ENCODE measurements at places on chromosomes 4 and X.

DNA sequence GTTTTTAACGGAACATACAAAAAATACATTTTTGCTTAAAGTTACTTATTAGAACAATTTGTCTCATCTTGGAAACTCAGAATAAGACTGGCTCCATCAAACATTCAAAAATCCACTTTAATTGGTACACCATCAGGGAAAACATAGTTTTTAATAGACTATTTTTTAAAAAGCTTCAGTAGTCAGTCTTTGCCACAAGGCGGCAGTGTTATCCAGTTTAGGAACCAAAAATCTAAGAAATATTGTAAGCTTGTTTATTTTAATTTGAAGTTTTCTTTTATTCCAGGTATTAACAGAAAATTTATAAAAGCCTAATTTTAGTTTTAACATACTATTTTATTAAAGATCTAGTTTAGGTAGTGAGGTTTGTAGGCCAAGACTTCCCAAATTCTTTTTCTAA lies 107.7 kb downstream of the APOOL start:
- DNase-seq: no peak

DNA sequence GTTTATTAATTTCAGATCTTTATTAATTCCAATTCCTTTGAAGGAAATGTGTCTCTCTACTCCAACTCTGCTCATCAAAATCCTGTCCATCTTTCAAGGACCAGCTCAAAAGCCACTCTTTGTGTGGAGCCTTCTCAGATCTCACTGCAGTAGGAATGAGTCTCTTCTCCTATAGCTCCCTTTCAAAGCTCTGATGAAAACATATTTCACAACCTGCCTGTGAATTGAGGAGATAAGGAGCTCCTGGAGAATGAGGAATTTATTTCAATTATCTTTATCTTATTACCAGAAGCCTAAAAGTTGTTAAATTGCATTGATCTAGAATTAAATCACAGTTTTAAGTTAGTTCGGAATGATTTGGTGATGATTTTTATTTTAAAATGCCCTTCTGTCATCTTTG lies 92.6 kb upstream of the TRPC3 start:
- DNase-seq: no peak

- no peak for DNase-seq
These were observed 329.5 kb downstream of the KCTD8 start for GRCh38 chr4:44118971-44119680.

- no peak for DNase-seq
These were observed 296.8 kb upstream of the PABPC5 start for GRCh38 chrX:91137883-91138282.

- no peak for DNase-seq
These were observed 155.7 kb upstream of the MAP3K15 start for GRCh38 chrX:19670854-19671620.

DNA sequence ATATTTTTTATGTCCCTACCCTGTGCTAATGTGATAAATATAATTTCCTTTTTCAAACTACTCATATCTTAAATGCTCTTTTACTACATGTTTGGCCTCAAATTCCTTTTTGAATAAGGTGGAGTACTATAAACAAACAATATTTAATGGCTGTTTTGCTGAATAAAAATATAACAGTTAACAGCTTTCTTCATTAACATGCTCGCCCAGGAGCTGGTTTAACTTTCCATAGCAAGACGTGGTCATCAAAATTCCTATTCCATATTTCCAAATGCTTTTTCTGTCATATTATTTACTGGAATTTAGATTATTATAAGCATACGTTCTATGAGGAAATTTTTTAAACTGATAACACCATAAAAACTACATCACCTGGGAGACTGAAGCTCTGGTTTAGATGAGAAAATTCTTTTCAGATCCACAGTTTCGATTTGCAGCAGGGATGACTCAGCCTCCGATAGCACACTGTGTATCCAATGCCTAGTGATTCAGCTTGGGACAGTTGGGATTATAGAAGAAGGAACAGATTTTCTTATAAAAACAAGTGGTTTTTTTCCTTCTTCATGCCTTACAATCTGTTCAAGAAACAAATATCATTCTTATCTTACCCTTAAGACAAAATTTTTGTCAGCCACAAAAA lies 129.1 kb downstream of the FBXO8 start:
- DNase-seq: no peak

GRCh38 chr4:80196922-80197573 lies at the start of gene PRDM8:
Gene PRDM8, plus strand, starts transcription at chr4:80197503. Its CDS starts 2,578 bp downstream, at chr4:80200081.
- peak; percentile 82 for DNase-seq

GRCh38 chr4:177596035-177596434 lies 153.8 kb upstream of the AGA start:
- no peak for DNase-seq

- DNase-seq: no peak
These were observed 1862.7 kb downstream of the STIM2 start for GRCh38 chr4:28723371-28723770.

DNA sequence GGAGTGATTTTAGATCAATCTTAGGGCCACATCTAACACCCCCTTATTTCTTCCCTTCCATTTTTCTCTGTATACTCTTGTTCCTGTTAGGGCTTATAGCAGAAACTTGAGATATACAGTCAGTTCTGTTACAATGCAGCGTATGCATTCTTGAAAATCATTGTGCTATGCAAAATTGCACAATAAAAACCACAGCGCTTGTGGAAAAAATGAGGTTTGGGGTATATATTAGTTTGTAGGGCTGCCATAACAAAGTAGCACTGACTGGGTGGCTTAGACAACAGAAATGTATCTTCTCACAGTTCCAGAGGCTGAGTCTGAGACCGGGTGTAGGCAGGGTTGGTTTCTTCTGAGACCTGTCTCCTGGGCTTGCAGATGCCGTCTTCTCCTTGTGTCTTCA lies 59.0 kb downstream of the WWC2 start:
- DNase-seq: no peak

DNA sequence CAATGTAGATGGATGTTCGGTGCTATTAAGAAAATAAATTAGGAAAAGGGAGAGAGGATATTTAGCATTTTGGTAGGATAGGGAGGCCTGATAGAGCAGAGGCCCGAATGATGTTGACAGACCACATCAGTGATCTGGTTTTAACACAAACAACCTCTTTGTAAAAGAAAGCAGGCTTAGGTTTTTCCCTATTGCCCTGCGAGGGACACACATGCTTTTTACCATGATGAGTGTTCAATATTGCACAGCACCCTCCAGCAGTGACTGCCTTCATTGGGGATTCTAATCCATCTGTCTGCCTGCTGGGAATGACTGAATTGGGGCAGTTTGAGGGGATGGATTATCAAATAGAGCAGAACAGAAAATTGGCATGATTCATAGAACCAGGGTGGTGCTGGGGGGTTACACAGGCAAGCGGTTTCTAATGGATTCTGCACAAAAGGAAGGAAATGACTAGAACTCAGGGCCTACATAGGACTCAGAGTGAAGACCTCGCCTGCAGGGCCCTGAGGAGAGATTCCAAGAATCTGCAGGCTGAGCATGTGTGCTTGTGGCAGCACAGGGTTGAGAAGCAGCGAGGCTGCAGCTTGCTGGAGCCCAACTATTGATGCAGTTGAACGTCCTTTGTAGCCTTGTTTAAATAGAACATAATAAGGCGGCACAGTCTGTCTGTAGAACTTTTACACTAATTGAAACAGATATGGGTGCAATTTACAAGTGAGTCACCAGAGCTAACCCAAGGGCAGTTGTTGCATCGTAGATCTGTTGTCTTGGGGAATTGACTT lies 58.0 kb downstream of the RHOH start:
- no peak for DNase-seq

DNA sequence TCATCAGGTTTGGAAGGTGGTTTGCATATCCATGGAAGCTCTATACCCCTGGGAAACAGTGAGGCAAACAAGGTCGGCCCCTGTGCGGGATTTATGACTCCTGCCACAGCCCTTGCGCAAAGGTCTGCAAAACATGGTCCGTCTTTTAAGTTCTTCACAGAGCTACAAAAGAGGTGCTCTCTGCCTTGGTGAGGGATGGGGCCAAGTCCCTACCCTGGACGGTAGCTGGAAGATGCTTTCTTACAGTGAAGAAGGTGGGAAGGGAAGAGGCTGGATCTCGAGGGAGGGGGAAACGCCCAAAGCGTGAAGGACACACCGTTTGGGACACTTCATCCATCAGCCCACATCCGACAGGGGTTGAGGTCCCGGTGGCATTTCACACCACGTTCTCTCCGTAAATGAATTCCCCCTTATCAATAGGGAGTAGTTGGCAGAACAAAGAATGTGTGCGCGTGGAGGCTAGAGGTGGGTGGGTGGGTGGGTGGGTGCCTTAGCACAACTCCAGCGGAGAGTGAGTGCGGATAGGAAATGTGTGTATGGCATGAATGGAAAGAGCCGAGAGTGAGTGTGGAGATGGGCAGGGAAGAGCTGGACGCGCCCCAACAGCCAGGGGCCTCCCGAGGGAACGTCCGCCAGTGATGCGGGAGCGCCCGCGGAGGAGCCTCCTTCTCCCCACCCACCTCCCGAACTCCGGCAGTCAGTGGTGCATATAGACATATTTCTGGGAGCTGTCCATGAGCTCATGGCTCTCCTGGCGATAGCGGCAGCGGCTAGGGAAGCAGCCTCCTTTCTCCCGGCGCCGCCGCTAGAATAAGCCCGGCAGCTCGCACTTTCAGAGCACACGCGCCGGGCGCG lies 68.3 kb downstream of the LARP7 start:
- DNase-seq: no peak

GRCh38 chr4:77308843-77309242 lies 151.8 kb downstream of the CCNG2 start:
- DNase-seq: no peak

GRCh38 chr4:125689805-125690204 lies 375.1 kb downstream of the FAT4 start:
- no peak for DNase-seq

GRCh38 chr4:120085705-120086104 lies 19.1 kb upstream of the MAD2L1 start:
- no peak for DNase-seq

- DNase-seq: no peak
These were observed 19.0 kb downstream of the CPEB2 start for GRCh38 chr4:15021311-15021710.

DNA sequence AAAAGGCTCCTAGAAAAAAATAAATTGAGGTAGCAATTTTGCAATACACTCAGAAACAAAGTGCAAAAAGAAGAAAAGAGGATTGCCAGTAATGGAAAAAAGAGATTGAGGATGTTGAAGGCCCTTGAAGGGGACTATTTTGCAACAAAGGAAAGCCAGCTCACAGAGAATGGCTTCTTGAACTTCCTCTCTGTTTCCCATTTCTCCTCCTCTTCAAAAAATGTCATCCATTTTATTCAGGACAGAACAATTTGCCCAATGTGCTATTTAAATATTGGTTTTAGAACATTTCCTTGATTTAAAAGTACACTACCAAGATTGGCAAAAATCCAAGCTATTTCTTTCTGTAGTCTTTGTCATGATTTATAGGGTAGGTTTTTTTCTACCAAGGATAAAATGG lies 60.2 kb downstream of the GASK1B start:
- no peak for DNase-seq

GRCh38 chrX:46918434-46918833 lies 6.2 kb downstream of the JADE3 start:
- DNase-seq: no peak

DNA sequence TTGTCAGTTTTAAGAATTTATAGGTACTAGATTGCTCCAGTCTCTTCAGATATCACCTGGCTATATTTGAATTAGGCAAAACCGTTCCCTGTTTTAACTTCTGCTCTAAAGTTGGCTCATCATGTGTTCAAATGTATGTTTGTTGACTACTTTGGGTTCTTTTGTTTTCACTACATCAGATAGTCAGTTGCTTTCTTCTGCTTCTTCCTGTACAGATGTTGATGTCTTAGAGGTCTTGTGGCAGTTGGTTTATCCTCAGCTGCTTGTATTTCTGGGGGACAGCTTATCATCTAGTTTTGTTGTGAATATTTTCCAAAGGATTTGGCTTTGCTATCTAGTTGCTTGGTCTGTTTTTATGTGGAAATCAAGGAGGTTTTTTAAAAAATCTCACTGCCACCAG lies 28.0 kb downstream of the TBC1D19 start:
- DNase-seq: no peak

GRCh38 chrX:93875621-93876282 lies 201.7 kb downstream of the FAM133A start:
- no peak for DNase-seq

DNA sequence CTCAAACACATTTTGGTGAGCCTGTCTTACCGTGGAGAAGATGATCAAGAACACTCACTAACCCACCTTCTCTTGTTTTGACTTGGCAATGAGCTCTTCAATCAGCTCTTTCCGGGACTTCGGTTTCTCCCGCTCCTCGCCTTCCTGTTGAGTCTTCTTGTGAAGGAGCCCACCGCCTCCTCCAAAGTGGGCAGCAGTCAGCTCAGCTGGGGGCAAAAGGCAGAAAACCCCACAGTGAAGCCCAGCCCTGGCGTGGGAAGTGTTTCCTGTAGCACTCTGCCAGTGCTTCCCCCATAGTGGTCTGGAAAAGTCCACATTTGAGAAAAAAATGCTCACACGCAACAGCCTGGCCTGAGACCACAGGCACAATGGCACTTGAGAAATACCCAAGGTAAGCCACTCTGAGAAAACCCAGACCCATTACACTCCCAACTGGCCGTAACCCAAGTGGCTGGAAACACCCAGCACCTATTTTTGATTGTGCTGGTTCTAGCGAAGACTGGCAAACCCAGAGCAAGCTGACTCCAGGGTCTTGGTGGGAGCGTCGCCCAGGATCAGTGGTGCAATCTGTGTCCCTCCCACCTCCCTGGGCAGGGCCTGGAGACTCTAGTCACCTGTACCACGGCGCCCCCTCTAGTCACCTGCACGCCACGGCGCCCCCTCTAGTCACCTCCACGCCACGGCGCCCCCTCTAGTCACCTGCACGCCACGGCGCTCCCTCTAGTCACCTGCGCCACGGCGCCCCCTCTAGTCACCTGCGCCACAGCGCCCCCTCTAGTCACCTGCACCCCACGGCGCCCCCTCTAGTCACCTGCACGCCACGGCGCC lies 8.6 kb downstream of the NOP14 start:
- DNase-seq: peak; percentile 16

- peak; percentile 70 for DNase-seq
These were observed 10.1 kb downstream of the C4orf50 start for GRCh38 chr4:6008092-6008551.

- DNase-seq: no peak
These were observed 7.2 kb upstream of the C1QTNF7 start for GRCh38 chr4:15420642-15421041.

- no peak for DNase-seq
These were observed 198.2 kb downstream of the CEP135 start for GRCh38 chr4:56146956-56147355.

DNA sequence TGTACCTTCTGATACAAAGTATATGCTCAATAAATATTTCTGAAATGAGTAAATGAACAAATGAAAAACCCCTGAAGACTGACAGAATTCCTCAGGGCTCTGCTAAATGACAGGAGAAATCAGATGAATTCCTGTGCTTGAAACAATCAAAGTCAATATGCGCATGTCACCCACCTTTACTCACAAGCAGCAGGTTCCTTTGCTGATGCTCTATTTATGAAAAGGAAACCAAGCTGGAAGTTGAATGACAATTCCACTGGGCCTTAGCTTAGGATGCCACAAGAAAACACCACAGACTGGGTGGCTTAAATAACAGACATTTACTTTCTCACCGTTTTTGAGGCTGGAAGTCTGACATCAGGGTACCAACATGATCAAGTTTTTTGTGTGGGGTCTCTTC lies 477.5 kb upstream of the TEX13C start:
- no peak for DNase-seq

Measured in posterior vena cava (tissue), 2 donors.